ENCODE measurements at places on chromosomes 12 and 14.

DNA sequence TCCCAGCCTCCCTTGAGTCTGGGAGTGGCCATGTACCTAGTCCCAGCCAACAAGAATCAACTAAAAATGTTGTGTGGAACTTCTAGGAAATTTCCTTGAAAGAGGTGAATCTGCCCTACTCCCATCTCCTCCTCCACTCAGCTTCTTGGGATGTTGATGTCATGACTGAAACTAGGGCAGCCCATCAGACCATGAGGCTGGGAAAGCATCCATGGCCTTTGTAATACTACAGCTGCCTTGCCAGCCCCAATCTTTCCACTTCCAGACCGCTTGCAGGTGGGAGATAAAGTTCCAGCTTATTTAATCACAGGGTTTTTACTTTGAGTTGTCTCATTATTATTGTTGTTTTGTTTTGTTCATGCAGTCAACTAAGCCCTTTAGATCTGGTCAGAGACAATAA is 170.3 kb upstream of the LMNTD1 start:
- no peaks in the 10 kb centered on the region for H3K36me3 ChIP-seq
- no peak for DNase-seq
- no peaks in the 10 kb centered on the region for H3K4me1 ChIP-seq
- no peak overlapping the region for H3K27ac ChIP-seq

GRCh38 chr12:61538951-61539350 is 721.3 kb upstream of the USP15 start:
- no peak for DNase-seq
- no peaks in the 10 kb centered on the region for H3K4me1 ChIP-seq
- no peak overlapping the region for H3K27ac ChIP-seq
- H3K4me3 ChIP-seq: no peak overlapping the region
- no peaks in the 10 kb centered on the region for H3K27me3 ChIP-seq

GRCh38 chr12:27610374-27610773 is 85.9 kb upstream of the REP15 start:
- DNase-seq: no peak
- no peaks in the 10 kb centered on the region for H3K27me3 ChIP-seq
- H3K36me3 ChIP-seq: no peaks in the 10 kb centered on the region
- no peak overlapping the region for H3K27ac ChIP-seq

DNA sequence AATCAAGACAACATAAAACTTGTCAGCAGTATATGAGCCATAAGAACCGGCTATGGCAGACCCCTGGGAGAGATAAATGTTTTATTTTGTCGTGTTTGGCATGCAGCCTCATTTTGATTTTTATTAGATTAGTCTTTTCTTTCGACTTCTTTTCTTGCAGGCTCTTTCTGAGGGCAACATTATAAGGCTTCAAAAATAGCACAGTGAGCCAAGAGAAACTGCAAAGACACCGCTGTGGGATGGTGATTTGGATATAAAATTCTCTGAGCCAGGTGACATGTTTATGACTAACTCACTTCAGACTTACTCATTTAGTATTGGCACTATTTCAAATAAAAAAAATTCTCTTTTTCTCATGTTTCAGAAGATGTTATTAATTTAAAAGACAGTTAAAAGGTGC is 96.8 kb upstream of the PKP2 start:
- no peaks in the 10 kb centered on the region for H3K36me3 ChIP-seq
- H3K4me3 ChIP-seq: no peak overlapping the region
- DNase-seq: no peak
- no peaks in the 10 kb centered on the region for H3K4me1 ChIP-seq

DNA sequence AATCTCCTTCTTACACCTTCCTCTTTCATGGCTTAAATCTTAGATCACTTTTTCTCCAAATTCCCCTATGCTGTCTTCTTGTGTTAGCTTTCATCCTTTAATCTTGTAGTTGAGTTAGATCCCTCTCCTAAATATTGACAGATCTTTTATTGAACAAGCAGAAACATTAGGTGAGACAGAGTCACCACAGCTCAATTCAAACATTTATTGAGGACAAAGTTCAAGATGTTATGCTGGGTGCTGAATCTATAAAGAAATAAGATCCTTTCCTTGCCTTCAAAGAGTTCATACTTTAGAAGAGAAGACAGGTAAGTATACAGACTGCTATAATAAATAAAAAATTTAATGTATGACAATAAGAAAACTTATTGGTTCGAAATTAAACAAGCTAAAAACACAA is 109.7 kb downstream of the TXNDC16 start:
- no peak overlapping the region for H3K4me3 ChIP-seq
- no peaks in the 10 kb centered on the region for H3K27me3 ChIP-seq
- H3K4me1 ChIP-seq: no peaks in the 10 kb centered on the region
- H3K36me3 ChIP-seq: no peaks in the 10 kb centered on the region
- DNase-seq: no peak
- no peak overlapping the region for H3K27ac ChIP-seq
